ENCODE measurements at places on chromosomes 4 and X.

- DNase-seq, result no peak
These were observed 786 bp upstream of the ZFX start for GRCh38 chrX:24148535-24149350.

DNA sequence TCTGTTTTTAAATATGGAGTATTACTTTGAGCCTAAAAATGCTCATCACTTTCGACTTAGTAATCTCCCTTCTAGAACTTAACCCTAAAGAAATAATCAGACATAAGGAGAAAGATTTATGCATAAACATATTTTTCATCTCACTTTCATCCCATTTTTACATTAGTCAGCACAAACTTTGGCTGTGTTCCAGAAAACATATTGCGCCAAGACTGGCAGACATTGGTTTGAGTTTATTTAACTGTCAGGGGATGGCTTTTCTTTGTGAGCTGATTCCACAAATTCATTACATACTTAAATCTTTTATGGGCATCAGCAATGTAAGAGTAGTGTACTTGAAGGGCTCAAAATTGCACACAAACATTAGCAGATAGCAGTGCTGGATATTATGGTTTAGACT, 23.7 kb downstream of the MAOA start:
- DNase-seq, result no peak

- no peak for DNase-seq
These were observed 292.5 kb upstream of the DCAF8L1 start for GRCh38 chrX:28273736-28274135.

DNA sequence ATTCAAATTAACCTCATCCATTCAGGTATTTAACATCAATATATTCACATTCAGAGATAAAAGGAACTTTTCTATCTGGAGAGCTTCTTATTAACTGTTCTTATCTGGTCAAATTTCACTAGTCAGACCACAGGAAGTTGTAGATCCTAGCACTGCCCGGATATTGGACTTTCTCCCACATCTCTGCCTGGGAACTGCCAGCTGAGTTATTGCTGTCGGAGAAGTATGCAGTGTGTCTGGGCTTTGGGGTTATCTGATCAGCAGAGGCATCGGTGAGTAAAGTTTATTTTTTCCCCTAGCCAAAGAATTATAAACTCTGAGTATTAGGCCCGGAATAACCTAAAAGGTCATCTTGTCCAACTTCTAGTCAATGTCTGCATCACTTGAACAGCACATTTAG, 45.1 kb downstream of the OR13H1 start:
- DNase-seq, result no peak

- DNase-seq, result no peak
These were observed 141.1 kb downstream of the MAML3 start for GRCh38 chr4:140012688-140013486.

- DNase-seq, result no peak
These were observed 2.4 kb downstream of the SORBS2 start for GRCh38 chr4:185809533-185810071.

DNA sequence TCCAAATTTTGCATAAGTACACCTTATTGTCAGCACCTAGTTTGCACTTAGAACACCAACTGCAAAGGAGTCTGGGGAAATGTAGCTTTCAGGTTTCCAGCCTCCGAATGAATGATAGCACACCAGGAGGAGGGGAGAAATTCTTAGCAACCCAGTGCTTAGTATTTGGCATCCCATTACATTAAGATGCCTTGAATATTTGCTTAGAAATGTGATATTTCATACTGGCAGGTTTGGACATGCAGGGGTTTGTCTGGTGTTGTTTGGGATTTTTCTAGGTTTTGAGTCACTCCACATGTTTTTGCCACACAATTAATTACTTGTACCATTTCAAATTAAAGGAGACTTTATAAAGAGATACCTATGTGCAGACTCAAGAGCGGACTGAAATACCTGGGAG, 60.3 kb upstream of the CAMK2D start:
- DNase-seq, result no peak

- DNase-seq, result no peak
These were observed 688 bp downstream of the GPR101 start for GRCh38 chrX:137032841-137033773.

Measured in cerebellar nuclear complex (tissue), 1 donor.